Retinal pigment epithelial cell (primary cell): ENCODE measurements at places on chromosomes 16 and 17.

GRCh38 chr16:69187446-69188235 lies 677 bp downstream of the SNTB2 start:
- no peak for DNase-seq

DNA sequence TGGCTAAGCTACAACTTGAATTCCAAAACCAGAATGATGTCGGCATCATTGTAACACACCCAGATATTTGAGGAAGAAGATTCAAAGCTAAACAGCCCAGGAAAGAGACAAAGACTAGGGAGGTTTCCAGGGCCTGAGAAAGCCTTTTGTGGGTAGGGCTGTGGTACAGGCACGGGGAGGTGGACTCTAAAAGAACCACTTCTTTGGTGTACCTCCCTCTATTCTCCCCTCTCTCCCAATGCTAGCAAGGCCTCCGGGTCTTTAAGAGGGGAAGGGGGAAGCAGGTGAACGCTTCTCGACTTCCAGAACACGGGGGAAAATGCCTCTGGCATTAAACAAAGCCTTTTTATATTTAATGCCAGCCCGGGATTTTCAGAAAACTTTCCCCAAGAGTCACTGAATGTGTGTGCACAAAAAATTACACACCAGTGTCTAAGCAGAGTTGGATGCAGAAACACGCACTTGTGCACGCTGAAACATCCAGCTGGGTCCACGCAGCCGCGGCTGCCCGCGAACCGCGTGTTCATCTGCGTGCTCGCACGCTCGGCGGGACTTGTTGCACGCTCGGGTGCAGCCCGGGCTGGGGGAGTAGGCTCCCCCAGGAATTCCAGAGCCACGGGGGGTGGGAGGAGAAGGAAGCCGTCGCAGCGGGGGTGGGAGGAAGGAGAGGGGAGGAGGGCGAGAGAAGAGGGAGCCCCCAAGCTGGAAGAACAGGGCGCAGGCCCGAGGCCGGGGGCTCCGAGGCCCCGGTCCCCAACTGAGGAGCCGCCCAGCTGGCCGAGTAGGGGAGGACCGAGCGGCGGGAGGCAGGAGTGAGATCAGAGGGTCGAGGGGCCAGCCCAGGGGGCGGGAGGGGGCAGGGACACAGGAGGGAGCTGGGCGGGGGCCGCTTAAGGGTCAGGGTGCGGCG lies 20.1 kb upstream of the ZNF423 start:
- no peak for DNase-seq

DNA sequence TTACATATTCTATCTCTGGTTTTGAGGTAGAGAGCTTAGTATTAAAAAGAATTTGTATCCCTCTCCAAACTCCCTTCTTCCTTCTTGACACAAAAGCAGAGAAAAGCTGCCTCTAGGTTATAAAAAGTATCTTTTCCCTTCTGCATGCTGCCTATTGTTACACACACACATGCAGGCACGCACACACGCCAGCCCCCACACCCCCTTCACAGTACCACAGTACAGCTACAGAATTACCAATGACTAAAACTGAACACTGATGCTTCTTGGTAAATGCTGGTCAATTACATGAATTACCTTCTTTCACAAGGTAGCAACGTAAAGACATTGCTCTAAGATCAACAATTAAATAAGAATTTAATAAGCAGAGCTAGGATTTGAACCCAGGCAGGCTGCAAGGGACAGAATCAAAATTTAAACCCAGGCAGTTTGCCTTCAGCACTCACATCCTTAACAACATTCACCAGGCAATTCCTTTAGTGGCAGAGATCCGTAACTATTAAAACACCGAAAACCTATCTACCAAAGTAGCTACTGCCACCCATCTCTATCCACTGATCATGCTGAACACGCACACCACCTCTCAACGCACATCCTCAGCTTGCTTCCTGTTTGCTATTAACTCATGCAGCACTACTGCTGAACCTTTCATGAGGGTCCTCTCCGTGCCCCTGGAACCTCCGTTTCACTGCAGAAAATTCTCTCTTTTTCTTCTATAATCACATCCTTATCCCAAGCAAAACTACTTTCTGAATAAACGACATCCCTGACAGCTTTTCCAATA lies 37.8 kb downstream of the YWHAE start:
- DNase-seq: no peak

DNA sequence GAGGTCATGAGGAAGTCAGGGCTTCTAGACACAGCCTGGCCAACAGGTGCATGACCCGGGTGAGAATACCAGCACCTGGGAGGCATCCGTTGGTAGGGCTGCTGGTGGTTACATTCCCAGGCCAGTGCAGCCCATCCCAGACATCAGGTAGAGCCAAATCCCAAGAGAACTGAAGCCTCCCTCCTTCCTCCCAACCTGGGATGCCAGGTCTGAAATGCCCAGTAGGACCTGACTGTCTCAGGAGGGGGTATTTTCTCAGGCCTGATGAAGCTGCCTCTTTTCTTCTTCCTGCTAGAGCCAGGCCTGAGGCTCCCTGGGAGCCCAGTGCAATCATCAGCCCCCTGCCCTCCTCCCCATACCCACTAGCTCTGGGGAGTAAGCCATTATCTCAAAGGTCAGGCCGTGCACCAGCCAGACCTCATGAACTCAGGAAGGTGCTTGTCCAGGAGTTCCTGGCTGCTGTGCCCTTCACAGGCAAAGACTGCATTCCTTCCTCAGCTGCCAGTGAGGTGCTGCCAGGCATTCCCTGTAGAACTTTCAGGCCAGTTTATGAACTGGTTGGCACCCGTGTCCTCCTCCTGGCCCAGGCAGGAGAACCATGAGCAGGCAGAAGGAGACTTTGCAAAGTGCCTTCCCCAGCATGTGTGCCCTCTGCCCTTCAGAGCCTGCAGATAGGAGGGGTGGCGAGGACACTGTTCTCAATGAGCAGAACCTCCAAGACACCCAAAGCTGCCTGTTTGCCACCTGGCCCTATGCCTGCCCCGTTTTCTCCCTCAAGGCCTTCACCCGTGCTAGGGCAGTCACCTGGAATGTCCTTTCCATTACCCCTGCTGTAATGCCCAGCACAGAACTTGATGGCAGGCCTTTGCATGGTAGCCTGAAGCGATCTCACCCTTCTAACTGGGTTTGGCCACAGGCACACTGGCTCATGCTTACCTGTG lies 7.6 kb downstream of the TBX2 start:
- DNase-seq: no peak

DNA sequence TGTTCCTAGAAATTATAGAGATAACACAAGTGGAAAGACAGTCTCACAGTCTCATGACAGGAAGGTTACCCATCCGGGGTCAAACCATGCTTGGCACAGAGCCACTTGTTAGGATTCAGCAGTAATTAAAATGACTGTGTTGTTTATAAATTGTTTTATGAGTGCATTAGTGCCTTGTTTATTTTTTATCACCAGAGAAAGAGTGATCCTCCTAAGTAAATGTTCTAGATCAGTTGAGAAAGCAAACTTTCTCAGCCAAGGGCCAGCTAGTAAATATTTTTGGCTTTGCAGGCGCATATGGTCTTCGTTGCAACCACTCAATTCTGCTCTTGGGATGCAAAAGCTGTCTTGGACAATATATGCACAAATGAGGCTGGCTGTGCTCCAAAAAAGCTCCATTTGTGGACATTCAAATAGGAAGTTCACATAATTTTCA lies 253.9 kb upstream of the CACNG5 start:
- DNase-seq: no peak

GRCh38 chr16:53952215-53953208 lies 248.6 kb downstream of the FTO start:
- DNase-seq: no peak

- no peak for DNase-seq
Observed at GRCh38 chr16:78916928-78917545, 683.5 kb downstream of the MAF start.

DNA sequence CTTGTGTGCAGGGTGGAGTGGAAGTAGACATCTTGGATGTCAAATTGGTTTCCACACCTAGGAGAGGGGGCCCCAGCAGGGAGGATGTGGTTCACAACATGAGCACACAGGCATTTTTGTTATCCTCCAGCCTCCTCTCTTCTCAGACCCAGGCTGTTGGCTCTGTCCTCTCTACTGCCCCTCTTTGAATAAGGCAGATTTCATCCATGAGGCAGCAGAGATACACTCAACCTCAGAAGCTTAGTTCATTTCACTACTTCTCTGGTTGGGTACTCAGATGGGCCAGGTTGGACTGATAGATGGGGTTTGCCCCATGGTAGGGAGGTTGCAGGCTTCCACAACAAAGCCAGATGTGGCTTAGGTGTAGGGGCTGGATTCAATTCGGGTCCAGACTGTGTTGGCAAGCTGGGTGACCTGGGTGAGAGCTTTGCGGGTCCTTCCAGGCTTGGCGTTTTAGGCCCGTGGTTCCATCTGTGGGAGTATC lies 22.2 kb upstream of the NFATC3 start:
- no peak for DNase-seq

- DNase-seq: no peak
Observed at GRCh38 chr16:84557059-84557458, 52.6 kb upstream of the MEAK7 start.

GRCh38 chr16:3712861-3713372 lies 4.4 kb downstream of the TRAP1 start:
- no peak for DNase-seq

DNA sequence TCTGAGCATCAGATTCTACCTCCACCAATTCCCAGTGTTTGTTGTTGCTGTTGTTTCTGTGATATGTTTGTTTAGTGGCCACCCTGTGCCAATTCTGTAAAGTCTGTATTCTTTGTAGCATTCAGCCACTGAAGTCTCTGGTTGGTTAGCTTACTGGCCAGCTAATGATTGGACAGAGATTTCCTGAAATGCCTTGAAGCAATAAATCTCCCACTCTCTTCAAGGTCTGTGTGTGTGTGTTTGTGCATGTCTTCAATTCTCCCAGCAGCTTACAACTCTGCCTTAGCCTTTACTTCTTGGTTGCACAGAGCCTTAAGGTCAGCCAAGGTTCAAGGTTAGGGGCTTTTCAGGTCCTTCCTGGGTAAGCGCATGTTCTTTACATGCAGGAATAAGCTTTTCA lies 38.2 kb downstream of the PRPSAP2 start:
- no peak for DNase-seq

GRCh38 chr17:63290784-63291183 lies 155.3 kb downstream of the CYB561 start:
- DNase-seq: no peak

- DNase-seq: no peak
Observed at GRCh38 chr17:40265337-40265736, 22.3 kb upstream of the CDC6 start.

- no peak for DNase-seq
Observed at GRCh38 chr16:4098501-4098900, 17.7 kb downstream of the ADCY9 start.

GRCh38 chr16:50737420-50737959 lies 4.4 kb upstream of the CYLD start:
- no peak for DNase-seq

DNA sequence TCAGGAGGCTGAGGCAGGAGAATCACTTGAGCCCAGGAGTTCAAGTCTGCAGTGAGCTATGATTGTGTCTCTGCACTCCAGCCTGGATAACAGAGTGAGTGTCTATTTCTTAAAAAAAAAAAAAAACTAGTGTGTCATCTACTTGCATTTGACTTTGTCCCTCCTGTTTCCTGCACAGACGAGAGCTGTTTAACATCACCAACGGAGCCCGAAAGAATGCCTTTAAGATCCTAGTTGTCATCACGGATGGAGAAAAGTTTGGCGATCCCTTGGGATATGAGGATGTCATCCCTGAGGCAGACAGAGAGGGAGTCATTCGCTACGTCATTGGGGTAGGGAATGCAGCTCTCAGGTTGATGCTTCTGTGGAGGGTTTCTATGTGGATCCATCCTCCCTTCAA lies 13.4 kb downstream of the ITGAM start:
- no peak for DNase-seq

DNA sequence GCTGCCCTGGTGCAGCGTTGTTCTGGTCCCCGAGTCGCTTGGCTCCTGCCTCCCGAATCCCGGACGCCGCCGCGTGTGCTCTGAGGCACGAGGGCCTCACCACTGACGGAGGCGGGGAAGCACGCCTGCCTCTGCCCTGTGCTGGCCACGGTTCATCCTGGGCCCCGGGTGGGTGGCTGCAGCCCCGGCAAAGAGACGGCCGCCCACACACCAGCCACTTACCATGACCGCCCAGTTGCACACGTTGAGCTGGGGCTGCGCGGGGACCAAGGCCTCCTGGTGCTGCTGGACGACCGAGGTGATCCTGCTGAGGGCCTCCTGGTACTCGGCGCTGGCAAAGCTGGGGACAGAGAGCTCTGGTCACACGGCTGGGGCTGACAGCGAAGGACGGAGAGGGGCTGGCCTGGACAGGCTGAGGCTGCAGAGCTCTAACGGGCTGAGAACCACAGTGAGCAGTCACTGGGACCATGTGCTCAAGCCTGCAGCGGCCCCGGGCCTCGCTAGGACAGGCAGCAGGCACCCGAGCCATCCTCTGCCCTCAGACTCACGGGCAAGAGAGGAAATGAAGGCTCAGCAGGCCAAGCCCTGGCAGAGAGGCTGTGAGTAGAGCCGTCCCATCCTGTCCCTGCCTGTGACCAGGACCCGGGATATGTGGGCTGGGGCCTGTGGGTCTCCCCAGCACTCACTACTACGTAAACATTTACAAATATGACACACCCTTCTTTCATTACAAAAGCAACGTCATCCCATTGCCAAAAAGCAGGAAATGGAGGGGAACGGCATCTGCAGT lies 6.3 kb upstream of the APRT start:
- DNase-seq: no peak

DNA sequence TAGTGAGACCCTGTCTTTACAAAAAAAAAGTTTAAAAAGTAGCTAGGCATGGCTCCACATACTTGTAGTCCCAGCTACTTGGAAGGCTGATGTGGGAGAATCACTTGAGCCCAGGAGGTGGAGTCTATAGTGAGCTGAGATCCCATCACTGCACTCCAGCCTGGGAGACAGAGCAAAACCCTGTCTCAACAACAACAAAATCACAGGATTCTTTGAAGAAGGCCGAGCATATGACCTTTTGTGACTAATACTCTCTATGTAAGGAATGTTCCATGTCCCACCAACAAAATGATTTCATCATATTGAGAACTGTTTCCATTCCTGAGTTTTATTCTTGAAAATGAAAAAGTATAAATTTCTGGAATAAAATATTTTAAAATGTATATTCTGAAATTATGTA lies 58.9 kb upstream of the EFCAB3 start:
- no peak for DNase-seq

- no peak for DNase-seq
Observed at GRCh38 chr16:1677339-1677738, 740 bp upstream of the JPT2 start.

- DNase-seq: no peak
Observed at GRCh38 chr17:34782271-34782670, 179.0 kb downstream of the CCT6B start.

GRCh38 chr16:5034167-5034523 lies 410 bp upstream of the NAGPA start:
- no peak for DNase-seq

- DNase-seq: no peak
Observed at GRCh38 chr17:77875881-77876509, 82.5 kb upstream of the TNRC6C start.
